Activated CD4-positive, alpha-beta T cell treated with anti-CD3 and anti-CD28 coated beads for 36 hours (primary cell): ENCODE measurements at places on chromosomes 4 and X. TPM values are rescaled to one million over a fixed set of nuclear protein-coding genes. Genes with fewer than 3 reads are reported as not detected.

The LDOC1 gene
- 6.0 TPM for total RNA-seq

The WDR1 gene
- 354 TPM for total RNA-seq

The SYNPO2 gene
- 0.16 TPM for total RNA-seq

The TEX11 gene
- not detected for total RNA-seq

The DDX53 gene
- total RNA-seq: not detected

The ZNF81 gene
- 5.3 TPM for total RNA-seq

The CNGA1 gene
- total RNA-seq: 0.30 TPM

The PDK3 gene
- total RNA-seq: 47.7 TPM

- no peak for DNase-seq
Observed at GRCh38 chrX:34563804-34564203, 93.3 kb downstream of the TMEM47 start.

DNA sequence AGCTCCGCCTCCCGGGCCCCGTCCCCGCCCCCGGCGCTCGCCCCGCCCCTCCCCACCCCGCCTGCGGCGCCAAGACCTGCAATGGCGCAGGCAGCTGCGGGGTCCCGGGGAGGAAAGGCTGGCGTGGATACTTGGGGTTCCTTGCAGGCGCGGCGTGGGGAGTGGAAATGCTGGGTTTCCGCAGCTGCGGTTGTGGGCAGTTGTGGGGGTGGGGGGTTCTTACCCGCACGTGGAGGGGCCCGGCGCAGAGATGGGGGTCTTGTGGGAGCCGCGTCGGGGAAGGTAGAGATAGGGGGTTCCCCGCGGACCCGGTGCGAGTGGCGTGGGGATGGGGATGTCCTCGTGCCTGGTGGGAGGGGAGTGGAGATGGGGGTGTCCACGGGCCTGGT lies 680 bp upstream of the ASMTL start:
- no peak for DNase-seq

DNA sequence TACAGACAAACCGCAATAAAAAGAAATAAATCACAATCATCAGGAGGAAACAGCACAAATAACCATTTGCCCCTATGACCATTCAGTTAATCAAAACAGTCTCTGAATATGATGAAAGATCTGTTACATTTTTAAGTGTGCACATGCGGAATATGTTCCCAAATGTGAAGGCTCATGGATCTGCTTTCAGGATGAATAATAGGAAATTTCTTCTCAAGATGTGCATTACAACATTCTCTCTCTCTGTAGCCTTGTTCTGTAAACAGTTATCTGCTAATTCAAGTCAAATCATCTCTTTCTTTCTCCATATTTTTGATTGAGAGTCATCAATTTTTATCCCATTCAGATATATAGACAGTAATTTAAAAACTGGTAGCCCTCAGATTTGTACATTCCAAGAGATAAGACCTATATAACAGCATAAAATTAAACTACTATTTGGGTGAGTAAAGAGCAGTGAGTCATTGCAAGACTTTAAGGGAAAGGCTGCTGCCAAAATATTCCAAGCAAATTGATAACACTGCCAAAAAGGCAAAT lies 433.9 kb upstream of the ATOH1 start:
- no peak for DNase-seq

DNA sequence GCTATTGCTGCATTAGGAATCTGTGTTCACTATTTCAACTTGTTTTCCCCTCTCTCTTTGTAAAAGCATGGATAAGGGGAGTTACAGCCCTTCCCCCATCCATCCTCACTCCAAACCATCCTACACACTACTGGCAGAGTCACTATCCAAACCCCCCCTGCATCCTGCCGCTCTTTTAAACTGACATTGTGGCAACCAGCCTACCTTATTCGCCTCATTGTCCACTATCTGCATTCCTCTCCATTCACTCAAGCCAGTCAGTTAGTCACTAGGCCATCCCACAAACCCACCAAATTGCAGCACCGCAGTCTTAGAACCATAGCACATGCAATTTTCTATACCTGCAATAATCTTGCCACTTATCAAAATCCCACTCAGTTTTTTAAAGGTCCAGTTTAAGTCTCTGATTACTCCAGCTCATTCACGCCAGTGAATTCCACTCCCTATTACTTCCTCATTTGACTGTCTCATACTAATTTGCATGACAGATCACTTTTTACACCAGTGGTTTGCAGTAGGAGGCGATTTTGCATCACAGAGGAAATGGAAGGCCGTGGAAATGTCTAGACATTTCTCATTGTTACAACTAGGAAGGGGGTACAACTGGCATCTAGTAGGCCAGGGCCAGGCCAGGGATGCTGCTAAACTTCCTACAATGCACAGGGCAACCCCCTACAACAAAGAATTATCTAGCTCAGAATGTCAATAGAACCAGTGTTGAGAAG lies 181.8 kb downstream of the HS6ST2 start:
- DNase-seq: no peak

- no peak for DNase-seq
Observed at GRCh38 chrX:38315186-38315585, 12.1 kb downstream of the RPGR start.

DNA sequence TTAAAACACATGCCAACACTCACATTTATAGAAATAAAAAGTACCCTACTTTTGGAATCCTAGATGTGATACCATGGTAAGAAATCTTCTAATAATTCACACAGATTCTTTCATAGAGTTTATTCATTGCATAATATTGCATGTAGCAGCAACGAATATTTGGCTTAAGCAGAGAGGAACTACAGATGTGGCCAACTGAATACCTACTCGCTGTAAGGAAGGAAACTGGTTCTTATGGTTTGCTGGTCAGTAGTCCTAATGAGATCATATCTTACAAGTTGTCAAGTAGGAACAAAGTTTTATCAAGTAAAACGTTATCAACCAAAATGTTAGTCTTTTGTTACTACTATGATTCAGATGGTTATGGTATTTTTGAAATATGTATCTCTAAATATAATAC lies 996.1 kb downstream of the PDHA2 start:
- no peak for DNase-seq

DNA sequence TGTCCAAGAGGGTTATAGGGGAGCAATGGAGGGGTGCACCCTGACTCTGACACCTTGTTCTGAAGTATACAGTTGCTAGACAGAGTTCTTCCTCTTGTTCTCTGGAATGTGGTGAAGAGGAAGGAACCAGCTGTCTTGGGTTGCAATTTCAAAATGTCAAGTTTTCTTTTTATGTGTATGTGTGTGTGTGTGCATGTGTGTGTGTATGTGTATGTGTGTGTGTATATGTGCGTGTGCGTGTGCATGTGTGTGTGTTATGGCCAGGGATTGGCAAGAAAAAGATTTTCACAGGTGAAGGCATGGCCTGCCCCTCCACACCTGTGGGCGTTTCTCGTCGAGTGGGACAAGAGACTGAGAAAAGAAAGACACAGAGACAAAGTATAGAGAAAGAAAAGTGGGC lies 81.6 kb upstream of the ADGRA3 start:
- no peak for DNase-seq

- no peak for DNase-seq
Observed at GRCh38 chrX:25536307-25536970, 520.7 kb upstream of the ARX start.

- DNase-seq: no peak
Observed at GRCh38 chr4:86999136-86999643, 64.4 kb downstream of the AFF1 start.

DNA sequence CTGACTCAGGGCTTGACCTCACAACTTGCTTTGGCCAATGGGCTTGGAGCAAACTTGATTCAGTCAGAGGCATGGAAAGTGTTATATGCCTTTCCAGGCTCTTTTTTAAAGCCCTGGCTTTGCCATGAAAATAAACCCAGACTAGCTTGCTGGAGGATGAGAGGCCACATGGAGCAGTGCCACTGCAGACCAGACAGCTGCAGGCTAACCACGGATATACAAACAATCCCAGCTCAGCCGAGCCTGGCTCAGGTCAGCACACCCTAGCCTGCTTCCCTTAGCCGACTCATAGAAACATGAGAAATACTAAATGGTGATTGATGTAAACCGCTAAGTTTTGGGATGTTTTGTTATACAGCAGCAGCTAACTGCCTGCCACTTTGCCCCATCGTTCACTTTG lies 345.1 kb downstream of the ARHGAP10 start:
- no peak for DNase-seq

GRCh38 chrX:22959204-22959920 lies 40.4 kb upstream of the DDX53 start:
- no peak for DNase-seq

- no peak for DNase-seq
Observed at GRCh38 chr4:75154994-75155393, 222.1 kb downstream of the PARM1 start.

- no peak for DNase-seq
Observed at GRCh38 chr4:26842911-26843310, 17.7 kb upstream of the STIM2 start.

GRCh38 chr4:94564252-94564651 lies 112.5 kb downstream of the PDLIM5 start:
- no peak for DNase-seq

- DNase-seq: no peak
Observed at GRCh38 chr4:11799196-11799595, 370.5 kb upstream of the HS3ST1 start.

DNA sequence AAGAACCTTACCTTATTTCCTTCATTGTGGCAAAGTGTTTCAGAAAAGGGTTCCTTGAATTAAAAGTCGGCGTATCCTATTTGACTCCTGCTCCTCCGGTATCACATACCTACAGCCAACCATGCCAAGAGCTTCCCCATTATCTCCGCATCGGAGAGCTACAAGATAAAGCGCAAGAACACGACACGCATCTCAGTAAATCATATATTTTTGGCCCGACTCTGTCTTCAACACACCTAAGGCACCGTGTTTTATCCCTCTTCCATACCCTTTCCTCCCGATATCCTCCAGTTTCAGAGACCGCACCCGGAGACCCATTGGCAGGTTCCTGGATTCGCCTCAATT lies 497 bp upstream of the THAP9 start:
- no peak for DNase-seq

DNA sequence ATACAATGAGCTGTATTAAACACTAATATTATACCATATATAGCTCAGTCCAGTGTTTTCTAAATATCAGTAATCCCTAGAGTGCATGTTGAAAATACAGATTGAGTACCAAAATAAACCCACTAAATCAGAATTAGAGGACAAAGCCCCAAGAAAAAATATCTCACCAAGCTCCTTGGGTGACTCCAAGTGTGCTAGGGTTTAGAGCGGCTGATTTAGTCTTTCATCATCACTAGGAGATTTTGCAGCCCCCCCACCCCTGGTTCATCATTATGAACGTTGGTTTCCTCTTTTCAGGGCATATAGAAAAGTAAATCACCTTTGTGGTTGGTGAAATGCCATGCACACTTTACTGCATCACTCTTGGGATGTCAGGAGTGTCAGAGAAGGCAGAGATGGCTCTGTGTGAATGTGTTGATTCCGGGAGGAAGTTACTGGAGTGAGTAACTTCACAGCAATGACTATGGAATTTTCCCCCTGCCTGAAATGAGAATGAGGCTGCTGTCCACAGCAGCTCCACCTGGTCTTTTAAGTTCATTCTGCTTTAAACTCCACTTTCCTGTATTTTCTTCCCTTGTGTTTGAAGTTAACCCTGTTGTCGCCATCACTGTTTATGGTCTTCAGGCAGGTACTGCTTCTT lies 25.2 kb upstream of the ANAPC4 start:
- no peak for DNase-seq
